ENCODE measurements at places on chromosomes 3 and 15. TPM values are rescaled to one million over a fixed set of nuclear protein-coding genes. Genes with fewer than 3 reads are reported as not detected.

The FRMD4B gene
- 28.6 TPM for total RNA-seq

The KCNMB3 gene
- 5.9 TPM for total RNA-seq

The NFKBIZ gene
- total RNA-seq: 81.8 TPM

The TM6SF1 gene
- total RNA-seq: 8.7 TPM

DNA sequence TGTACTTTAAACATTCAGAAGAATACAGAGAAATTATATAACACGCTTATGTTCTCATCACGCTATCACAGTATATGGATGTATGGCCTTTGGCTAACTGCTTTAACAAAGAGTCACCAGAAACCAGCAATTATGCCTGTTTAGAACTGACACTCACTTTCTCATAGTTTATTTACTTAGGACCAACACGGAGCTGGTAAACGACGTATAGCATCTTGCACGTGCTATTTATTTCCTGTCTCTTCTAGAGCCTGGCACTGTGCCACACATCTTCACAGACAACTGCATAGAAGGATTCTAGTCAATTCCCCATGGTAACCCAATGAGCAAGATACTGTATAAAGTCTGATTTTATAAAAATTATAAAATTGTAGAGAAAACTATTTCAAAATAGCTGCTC is 43.6 kb downstream of the TBC1D2B start:
- no peak for DNase-seq

- DNase-seq: no peak
Observed at GRCh38 chr3:16671690-16672089, 66.5 kb upstream of the DAZL start.

DNA sequence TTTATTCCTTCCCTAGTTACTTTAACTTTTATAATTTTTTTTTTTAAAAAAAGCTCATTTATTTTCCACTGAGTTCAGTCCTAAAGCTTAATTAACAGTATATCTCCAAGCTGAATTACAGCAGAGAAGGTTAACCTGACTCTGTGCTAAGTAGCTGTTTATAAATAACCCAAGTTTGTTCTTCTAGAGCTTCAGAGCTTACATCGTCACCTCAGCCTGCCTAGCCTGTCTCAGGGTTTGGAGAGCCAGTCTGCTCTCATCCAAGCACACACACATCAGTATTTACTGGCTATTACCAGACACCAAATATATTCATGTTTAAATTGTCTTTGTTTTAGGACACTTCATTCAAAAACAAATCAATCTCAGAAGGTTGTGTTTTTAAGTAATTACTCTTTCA is 154.9 kb downstream of the CDIN1 start:
- no peak for DNase-seq

Measured in ureter (tissue), 1 donor.